ENCODE measurements at places on chromosomes 13 and 19. TPM values are rescaled to one million over a fixed set of nuclear protein-coding genes. Genes with fewer than 3 reads are reported as not detected.

- H3K27me3 ChIP-seq = peaks cover 91% of the 10 kb centered on the region
- peak within 1 kb of the TSS; percentile 11 for H3K4me3 ChIP-seq
- H3K27ac ChIP-seq = no peak within 1 kb of the TSS
- no peaks in the 10 kb centered on the region for H3K36me3 ChIP-seq
These were observed at the start of gene SOX1 for GRCh38 chr13:112067116-112067741. SOX1 (plus strand) TSS chr13:112067149; CDS start chr13:112067659, 510 bp downstream.

DNA sequence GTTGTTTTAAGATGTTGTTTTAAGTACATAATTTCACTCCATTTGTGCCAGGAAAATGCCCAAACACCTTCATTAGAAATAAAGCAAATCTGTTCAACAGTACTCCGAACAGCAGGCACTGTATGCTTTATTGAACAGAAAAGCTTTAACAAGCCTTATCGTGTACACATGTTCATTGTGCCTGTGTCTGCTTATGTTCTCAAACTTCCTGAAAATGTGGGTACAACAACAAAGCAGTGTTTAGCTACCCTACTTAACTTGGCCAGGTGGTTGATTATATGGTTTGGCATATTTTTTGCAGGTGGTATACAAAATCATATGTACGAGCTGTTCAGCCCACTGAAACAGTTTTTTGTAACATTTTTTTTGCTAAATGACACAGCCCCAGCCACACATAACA lies 718.0 kb downstream of the DACH1 start:
- no peak overlapping the region for H3K4me3 ChIP-seq
- DNase-seq = no peak
- H3K4me1 ChIP-seq = no peaks in the 10 kb centered on the region
- H3K36me3 ChIP-seq = no peaks in the 10 kb centered on the region
- no peak overlapping the region for H3K27ac ChIP-seq
- no peaks in the 10 kb centered on the region for H3K27me3 ChIP-seq

GRCh38 chr19:37699057-37699456 lies 20.5 kb downstream of the ZNF607 start:
- H3K4me3 ChIP-seq = no peak overlapping the region
- H3K27me3 ChIP-seq = no peaks in the 10 kb centered on the region
- peaks cover 55% of the 10 kb centered on the region for H3K36me3 ChIP-seq
- H3K27ac ChIP-seq = no peak overlapping the region
- no peaks in the 10 kb centered on the region for H3K4me1 ChIP-seq
- no peak for DNase-seq

DNA sequence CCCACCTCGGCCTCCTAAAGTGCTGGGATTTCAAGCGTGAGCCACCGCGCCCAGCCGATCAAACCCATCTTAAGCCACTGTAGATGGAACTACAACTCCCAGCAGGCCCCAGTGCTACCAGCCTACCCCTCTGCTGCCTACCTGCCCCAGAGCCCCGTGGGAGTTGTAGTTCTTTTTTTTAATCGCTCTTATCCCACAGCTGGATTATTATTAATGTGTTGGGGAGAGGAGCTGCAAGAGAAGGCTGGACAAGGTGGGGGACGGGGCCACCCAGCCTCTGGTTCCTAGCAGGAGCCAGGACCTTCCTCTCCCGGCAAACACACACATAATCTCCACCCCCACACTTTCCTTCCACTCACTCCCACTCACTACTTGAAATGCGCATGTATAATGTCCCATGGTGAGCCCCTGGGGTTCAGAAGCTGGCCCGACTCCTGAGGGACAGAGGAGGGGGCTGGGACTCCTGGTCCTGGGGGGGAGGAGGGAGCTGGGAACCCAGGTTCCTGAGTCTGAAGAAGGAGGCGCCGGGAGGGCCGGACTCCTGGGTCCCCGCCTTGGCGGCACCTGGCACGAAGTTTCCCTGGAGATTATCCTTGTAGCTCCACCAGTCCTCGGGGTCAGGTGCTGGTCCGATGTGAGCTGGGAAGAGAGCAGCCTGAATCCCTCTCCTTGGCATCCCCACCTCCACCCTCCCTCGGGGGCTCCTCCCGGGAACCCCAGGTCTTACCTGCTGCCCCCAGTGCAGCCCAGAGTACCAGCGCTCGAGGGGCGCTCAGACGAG lies 958 bp downstream of the CA11 start:
- H3K27ac ChIP-seq = peak overlapping the region; percentile 64
- peak overlapping the region; percentile 33 for H3K4me3 ChIP-seq
- no peaks in the 10 kb centered on the region for H3K36me3 ChIP-seq
- DNase-seq = peak; percentile 76

DNA sequence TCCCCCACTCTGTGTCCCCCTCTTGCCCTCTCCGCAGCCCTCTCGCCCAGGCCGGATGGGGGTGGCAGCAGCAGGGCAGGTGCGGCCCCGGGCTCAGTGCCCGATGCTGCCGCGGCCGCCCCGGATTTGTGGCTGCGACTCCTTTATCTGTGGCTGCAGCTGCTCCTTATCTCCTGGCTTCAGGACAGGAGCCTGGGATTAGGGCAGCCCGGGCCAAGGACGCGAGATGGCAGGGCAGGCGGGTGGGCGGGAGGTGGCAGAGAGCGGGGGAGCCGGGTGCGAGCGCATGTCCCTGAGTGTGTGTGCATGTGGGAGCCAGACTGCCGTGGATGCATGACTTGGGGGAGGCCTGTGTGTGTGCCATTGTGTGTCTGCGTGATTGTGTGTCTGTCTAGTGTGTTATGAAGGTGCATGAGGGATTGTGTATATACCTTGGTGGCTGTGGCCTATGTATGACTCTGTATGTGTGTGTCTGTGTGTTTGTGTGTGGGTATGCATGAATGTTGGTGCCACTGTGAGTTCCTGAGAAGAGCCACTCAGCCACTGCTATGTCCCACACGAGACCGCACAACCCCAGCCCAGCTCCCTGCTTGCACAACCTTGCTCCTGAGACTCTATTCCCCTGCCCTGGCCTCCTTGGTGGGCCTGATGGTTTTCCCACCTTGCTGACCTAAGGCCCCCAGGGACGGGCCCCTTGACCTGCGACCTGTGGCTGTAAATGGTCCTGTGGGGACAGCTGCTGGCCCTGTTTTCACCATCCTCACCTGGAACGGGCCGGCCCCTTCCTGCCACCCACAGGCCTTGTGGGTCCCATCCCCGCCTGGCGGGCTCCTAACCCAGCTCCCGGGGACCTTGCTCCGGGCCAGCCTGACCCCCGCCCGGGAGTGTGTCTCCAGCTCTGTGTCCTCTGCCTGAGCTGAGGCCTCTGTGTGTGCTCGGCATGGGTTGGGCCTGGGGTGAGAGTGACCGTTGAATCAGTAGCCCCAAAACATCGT lies 5.3 kb upstream of the NRTN start:
- H3K27me3 ChIP-seq = peaks cover 70% of the 10 kb centered on the region
- no peak for DNase-seq
- no peak overlapping the region for H3K27ac ChIP-seq
- no peaks in the 10 kb centered on the region for H3K36me3 ChIP-seq
- no peak overlapping the region for H3K4me3 ChIP-seq

- no peaks in the 10 kb centered on the region for H3K27me3 ChIP-seq
- H3K27ac ChIP-seq = no peak overlapping the region
- no peaks in the 10 kb centered on the region for H3K4me1 ChIP-seq
- no peak overlapping the region for H3K4me3 ChIP-seq
- DNase-seq = no peak
These were observed 260.0 kb upstream of the DACH1 start for GRCh38 chr13:72127031-72127430.

- H3K4me3 ChIP-seq = no peak overlapping the region
- no peak overlapping the region for H3K27ac ChIP-seq
- peaks cover 7% of the 10 kb centered on the region for H3K27me3 ChIP-seq
- no peaks in the 10 kb centered on the region for H3K4me1 ChIP-seq
- DNase-seq = no peak
These were observed 67.1 kb downstream of the ZNF536 start for GRCh38 chr19:30439310-30439709.

Gene CLDN10
- polyA plus RNA-seq = 4.7 TPM

Gene NUFIP1
- 11.8 TPM for polyA plus RNA-seq

Gene ZNF813
- polyA plus RNA-seq = 6.1 TPM

Gene ZNF709
- 9.2 TPM for polyA plus RNA-seq
